ENCODE measurements at places on chromosomes 2 and 18.

DNA sequence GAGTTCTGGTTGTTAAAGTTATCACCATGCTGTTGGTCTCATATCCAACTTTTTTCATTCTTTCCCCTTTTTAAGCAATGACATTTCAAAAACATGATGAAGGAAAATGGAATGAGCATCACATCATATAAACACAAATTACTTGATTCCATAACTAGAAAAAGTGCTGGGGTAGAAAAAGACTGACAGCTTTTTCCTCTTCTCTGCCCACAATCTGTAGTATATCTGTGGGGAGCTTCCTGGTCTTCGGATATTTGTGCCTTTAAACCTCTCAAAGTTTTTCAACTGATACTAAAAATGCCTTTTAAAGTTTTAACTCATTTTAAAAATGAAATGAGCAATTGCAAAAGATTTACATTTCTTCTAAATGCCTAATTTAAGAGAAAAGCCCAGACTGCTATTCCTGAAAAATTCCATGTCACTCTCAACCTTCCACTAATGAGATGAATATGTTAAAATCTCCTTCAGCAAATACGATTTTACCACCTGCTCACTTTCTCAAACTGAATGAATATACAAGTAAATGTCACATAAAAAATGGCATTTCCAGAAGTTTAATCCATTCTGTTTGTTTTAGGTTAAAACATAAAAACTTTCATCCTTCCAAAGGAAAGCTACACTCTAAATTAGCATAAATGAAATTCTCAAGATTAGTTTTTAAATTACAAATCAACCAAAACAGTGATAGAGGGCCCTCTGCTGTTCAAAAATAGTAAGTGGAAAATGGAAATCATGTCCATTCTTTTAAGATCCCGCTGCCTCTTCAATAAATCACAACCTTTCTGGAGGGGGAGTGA lies 2.1 kb downstream of the DNAH7 start:
- no peak for DNase-seq

- no peak for DNase-seq
Measured at GRCh38 chr2:106570316-106570715, 83.2 kb downstream of the CD8B2 start.

GRCh38 chr2:225725726-225726125 lies 326.2 kb downstream of the NYAP2 start:
- no peak for DNase-seq

GRCh38 chr18:52441794-52442193 lies 101.8 kb downstream of the DCC start:
- no peak for DNase-seq

DNA sequence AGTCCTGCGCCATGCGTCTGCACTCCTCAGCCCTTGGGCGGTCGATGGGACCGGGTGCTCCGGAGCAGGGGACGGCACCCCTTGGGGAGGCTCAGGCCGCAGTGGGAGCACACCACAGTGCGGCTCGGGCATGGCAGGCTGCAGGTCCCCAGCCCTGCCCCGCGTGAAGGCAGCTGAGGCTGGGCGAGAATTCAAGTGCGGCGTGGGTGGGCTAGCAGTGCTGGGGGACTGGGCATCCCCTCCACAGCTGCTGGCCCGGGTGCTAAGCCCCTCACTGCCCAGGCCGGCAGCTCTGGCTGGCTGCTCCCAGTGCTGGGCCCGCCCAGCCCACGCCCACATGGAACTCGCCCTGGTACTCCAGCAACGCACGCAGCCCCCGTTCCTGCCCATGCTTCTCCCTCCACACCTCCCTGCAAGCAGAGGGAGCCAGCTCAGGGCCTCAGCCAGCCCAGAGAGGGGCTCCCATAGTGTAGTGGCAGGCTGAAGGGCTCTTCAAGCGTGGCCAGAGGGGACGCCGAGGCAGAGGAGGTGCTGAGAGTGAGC lies 198.3 kb upstream of the CNTNAP5 start:
- no peak for DNase-seq

DNA sequence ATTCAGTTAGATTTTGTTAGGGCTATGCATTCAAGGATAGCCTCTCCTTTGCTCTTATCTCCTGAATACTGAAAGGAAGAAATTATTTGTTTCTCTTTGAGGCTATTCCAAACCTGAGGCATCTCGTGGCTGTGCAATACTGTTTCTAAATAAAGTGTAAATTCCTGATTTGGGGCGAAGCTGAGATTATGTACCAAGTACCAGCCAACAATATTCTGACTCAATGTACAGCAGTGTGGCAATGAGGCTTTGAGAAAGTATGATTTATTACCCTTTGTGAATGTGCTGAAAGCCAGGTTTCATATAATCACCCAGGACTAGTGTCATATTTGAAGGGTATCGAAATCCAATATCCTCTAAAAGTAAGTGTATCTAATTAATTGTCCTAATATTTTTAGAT lies 113.5 kb downstream of the MEIS1 start:
- no peak for DNase-seq

DNA sequence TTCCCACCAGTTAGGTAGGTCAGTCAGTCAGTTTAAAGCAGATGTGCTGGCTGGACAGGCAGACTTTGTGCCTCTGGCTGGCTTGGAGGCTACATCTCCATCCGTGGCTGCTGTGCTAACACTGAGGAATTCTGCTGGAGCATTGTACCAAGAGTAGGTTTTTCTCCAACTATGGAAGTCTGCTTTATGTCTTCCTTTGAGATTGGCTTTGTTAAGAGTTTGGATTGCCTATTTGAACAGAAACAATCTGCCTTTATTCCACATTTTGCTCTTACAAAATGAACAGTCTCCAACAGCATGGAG lies 46.7 kb downstream of the WDR75 start:
- DNase-seq = no peak

GRCh38 chr2:127675331-127676261 lies at the start of gene LIMS2:
Gene LIMS2, minus strand, starts transcription at chr2:127675530. Its CDS starts 506 bp downstream, at chr2:127675024.
- DNase-seq = no peak

- DNase-seq = peak; percentile 36
Measured at GRCh38 chr2:17309741-17310339, 208.4 kb downstream of the RAD51AP2 start.

- no peak for DNase-seq
Measured at GRCh38 chr18:74257083-74257482, 34.7 kb downstream of the CYB5A start.

GRCh38 chr2:85245891-85246290 lies 81.9 kb downstream of the TGOLN2 start:
- DNase-seq = no peak

DNA sequence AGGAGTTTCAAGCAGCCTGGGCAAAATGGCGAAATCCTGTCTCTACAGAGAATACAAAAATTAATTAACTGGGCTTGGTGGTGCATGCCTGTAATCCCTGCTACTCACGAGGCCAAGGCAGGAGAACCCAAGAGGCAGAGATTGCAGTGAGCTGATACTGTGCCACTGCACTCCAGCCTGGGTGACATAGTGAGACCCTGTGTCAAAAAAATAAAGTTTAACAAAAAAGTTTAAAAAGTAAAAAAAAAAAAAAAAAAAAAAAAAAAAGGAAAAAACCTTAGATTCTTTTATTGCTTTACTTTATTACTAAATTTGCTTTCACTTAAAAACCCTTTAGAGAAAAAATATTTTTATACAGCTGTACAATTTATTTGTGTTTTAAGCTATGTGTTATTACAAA lies 10.7 kb downstream of the CREB1 start:
- no peak for DNase-seq

GRCh38 chr2:148999451-148999921 lies 39.0 kb upstream of the LYPD6B start:
- DNase-seq = no peak

DNA sequence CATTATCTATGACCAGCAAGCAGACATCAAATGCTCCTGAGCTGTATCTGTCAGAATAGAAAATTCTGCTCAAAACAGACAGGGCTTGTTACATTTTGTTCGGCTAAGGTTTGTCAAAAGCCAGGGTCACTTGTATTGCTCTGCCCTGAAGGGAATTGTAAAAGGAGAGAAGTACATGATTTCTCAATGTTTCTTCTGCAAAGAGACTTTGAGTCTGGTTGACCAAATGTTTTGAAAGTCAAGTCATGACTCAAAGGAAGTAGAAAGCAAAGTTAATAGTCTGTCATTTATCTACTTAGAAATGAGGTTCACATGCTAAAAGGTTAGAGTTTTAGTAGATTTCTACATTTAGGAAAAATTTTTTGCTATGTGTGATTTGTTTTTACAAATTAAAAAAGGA lies 1624.1 kb upstream of the ZEB2 start:
- DNase-seq = no peak

- DNase-seq = no peak
Measured at GRCh38 chr18:8175501-8176061, 433.7 kb upstream of the RAB12 start.

GRCh38 chr18:58051765-58052460 lies 7.9 kb downstream of the NEDD4L start:
- no peak for DNase-seq
